ENCODE measurements at places on chromosomes 4 and X. TPM values are rescaled to one million over a fixed set of nuclear protein-coding genes. Genes with fewer than 3 reads are reported as not detected.

HMGN5 gene
- total RNA-seq: 1.8 TPM

PCYT1B gene
- total RNA-seq: not detected

STS gene
- 4.3 TPM for total RNA-seq

MTCP1 gene
- total RNA-seq: 59.2 TPM

MSMO1 gene
- 6.2 TPM for total RNA-seq

LDB2 gene
- total RNA-seq: 18.5 TPM

VCX3B gene
- not detected for total RNA-seq

NUDT11 gene
- not detected for total RNA-seq

PALLD gene
- 979 TPM for total RNA-seq

IL2RG gene
- 0.89 TPM for total RNA-seq

ADGRG2 gene
- total RNA-seq: 0.78 TPM

SPACA5 gene
- not detected for total RNA-seq

SPANXC gene
- total RNA-seq: not detected

CTAG2 gene
- not detected for total RNA-seq

HEPH gene
- total RNA-seq: 8.8 TPM

GLUD2 gene
- total RNA-seq: 1.4 TPM

Measured in Right ventricle myocardium superior (tissue), 1 donor.